ENCODE measurements at places on chromosomes 5 and 9.

GRCh38 chr9:90445391-90445790, 197.2 kb downstream of the DIRAS2 start:
- no peaks in the 10 kb centered on the region for H3K36me3 ChIP-seq
- no peak overlapping the region for H3K4me3 ChIP-seq
- H3K4me1 ChIP-seq: no peaks in the 10 kb centered on the region
- no peaks in the 10 kb centered on the region for H3K27me3 ChIP-seq
- DNase-seq: no peak
- H3K27ac ChIP-seq: no peak overlapping the region

GRCh38 chr5:9263656-9264055, 282.2 kb downstream of the SEMA5A start:
- no peak overlapping the region for H3K4me3 ChIP-seq
- no peaks in the 10 kb centered on the region for H3K27me3 ChIP-seq
- no peaks in the 10 kb centered on the region for H3K36me3 ChIP-seq
- no peaks in the 10 kb centered on the region for H3K4me1 ChIP-seq
- H3K27ac ChIP-seq: no peak overlapping the region

- DNase-seq: no peak
- no peak overlapping the region for H3K4me3 ChIP-seq
- H3K27ac ChIP-seq: no peak overlapping the region
- H3K27me3 ChIP-seq: no peaks in the 10 kb centered on the region
- no peaks in the 10 kb centered on the region for H3K36me3 ChIP-seq
Measured at GRCh38 chr5:40594811-40595210, 84.9 kb upstream of the PTGER4 start.

- H3K4me1 ChIP-seq: no peaks in the 10 kb centered on the region
- no peak overlapping the region for H3K4me3 ChIP-seq
- H3K27ac ChIP-seq: no peak overlapping the region
- no peak for DNase-seq
- no peaks in the 10 kb centered on the region for H3K36me3 ChIP-seq
Measured at GRCh38 chr5:178768371-178769260, 38.2 kb upstream of the ZNF354A start.

DNA sequence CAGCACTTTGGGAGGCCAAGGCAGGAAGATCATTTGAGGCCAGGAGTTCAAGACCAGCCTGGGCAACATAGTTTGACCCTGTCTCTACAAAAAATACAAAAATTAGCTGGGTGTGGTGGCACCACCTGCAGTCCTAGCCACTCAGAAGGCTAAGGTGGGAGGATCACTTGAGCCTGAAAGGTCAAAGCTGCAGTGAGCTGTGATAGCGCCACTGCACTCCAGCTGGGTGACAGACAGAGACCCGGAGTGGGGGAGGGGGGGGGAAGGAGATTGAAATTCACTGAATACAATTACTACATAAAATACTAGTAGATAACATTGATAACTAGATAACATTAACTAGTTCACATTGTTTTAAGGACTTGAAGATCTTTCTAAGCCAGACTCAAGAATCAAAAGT, 345.6 kb downstream of the BNC2 start:
- H3K4me1 ChIP-seq: no peaks in the 10 kb centered on the region
- no peak overlapping the region for H3K27ac ChIP-seq
- no peak for DNase-seq

DNA sequence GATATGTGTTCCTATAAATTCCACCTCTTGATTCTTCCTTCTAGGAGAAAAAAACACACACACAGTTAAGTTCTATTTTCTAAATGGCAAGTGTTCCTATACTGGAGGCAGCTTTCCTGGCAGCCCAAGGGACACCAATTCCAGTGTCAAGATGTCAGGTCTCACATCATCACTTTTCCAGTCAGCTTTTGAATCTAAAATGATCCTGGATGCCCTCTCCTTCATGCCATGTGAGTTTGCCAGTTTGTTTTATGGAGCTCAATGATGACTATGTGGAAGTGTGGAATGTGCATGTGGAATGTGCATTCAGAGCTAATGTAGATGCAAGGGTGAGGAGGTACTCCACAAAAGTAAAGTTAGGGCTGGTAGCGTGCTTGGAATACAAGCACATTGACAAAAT, 269.3 kb upstream of the NMUR2 start:
- H3K4me1 ChIP-seq: no peaks in the 10 kb centered on the region
- no peaks in the 10 kb centered on the region for H3K36me3 ChIP-seq
- DNase-seq: no peak
- no peaks in the 10 kb centered on the region for H3K27me3 ChIP-seq

- no peaks in the 10 kb centered on the region for H3K4me1 ChIP-seq
- no peaks in the 10 kb centered on the region for H3K36me3 ChIP-seq
- no peaks in the 10 kb centered on the region for H3K27me3 ChIP-seq
- no peak for DNase-seq
- no peak overlapping the region for H3K4me3 ChIP-seq
Measured at GRCh38 chr5:115321309-115321708, 24.9 kb upstream of the CCDC112 start.
